ENCODE measurements at places on chromosomes 1 and 21. TPM values are rescaled to one million over a fixed set of nuclear protein-coding genes. Genes with fewer than 3 reads are reported as not detected.

GRCh38 chr1:183913567-183913993 lies 108.7 kb downstream of the RGL1 start:
- DNase-seq: no peak

- DNase-seq: no peak
Observed at GRCh38 chr1:206646504-206646903, 11.2 kb downstream of the DYRK3 start.

The ROR1 gene
- total RNA-seq: 13.1 TPM

The ANGPTL1 gene
- total RNA-seq: 24.2 TPM

The PM20D1 gene
- 0.26 TPM for total RNA-seq

- DNase-seq: no peak
Observed at GRCh38 chr1:231279081-231279480, 38.1 kb downstream of the GNPAT start.

GRCh38 chr1:150121236-150121862 lies 28.4 kb upstream of the PLEKHO1 start:
- no peak for DNase-seq

GRCh38 chr1:112272101-112272772 lies 123.8 kb upstream of the CTTNBP2NL start:
- DNase-seq: no peak

GRCh38 chr1:204830747-204831146 lies 39.9 kb upstream of the NFASC start:
- DNase-seq: no peak

The NEGR1 gene
- 26.9 TPM for total RNA-seq

GRCh38 chr1:185137896-185138545 lies 18.7 kb downstream of the TRMT1L start:
- DNase-seq: no peak

The AMY1B gene
- not detected for total RNA-seq

The GSTM1 gene
- total RNA-seq: 0.40 TPM

- no peak for DNase-seq
Observed at GRCh38 chr1:230301322-230301721, 124.8 kb downstream of the PGBD5 start.

The LYPD8 gene
- total RNA-seq: not detected

GRCh38 chr1:207711285-207711684 lies 40.6 kb upstream of the CD46 start:
- DNase-seq: no peak

The NOS1AP gene
- total RNA-seq: 20.7 TPM

The RASAL2 gene
- 26.7 TPM for total RNA-seq

DNA sequence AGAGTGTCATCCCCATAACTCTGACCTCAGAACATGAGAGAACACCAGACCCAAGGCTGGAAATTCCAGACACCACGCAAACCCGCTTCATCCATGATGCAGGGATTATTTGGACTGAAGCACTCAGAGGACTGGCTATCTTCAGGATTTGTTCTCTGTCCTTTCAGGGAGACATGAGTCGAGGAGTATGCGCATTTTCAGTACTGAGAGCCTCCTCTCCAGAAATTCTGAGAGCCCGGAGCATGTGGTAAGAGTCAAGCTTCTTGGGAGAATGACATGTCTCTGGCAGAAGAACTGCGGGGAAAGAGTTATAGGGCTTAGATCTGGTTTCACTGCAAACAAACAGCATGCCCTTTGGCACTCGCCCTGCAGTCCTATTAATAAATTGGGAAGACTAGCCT lies 6.9 kb downstream of the LAX1 start:
- no peak for DNase-seq

- no peak for DNase-seq
Observed at GRCh38 chr1:161727256-161727924, 6.0 kb downstream of the FCRLB start.

GRCh38 chr1:154807048-154807591 lies 63.0 kb downstream of the KCNN3 start:
- DNase-seq: no peak

DNA sequence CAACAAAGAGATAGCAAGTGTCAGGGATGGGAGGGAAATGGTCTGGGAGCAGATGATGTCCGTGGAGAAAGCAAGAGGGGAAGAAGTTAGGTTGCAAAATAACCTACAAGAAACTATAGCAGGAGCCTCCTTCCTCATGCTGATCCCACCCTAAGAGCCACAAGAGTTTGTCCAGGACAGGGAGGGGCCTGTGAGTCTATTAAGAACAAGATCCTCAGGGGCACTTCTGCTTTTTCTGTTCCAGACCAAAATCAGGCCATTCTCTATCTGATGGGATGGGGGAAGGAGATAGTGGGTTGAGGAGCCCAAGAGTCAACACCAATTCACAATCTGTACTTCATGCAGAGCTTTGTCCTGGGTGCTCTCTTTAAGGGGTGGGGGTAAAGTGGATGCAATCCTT lies 7.7 kb upstream of the ATP1A4 start:
- DNase-seq: no peak

GRCh38 chr1:109907190-109907774 lies 3.4 kb upstream of the CSF1 start:
- DNase-seq: no peak

DNA sequence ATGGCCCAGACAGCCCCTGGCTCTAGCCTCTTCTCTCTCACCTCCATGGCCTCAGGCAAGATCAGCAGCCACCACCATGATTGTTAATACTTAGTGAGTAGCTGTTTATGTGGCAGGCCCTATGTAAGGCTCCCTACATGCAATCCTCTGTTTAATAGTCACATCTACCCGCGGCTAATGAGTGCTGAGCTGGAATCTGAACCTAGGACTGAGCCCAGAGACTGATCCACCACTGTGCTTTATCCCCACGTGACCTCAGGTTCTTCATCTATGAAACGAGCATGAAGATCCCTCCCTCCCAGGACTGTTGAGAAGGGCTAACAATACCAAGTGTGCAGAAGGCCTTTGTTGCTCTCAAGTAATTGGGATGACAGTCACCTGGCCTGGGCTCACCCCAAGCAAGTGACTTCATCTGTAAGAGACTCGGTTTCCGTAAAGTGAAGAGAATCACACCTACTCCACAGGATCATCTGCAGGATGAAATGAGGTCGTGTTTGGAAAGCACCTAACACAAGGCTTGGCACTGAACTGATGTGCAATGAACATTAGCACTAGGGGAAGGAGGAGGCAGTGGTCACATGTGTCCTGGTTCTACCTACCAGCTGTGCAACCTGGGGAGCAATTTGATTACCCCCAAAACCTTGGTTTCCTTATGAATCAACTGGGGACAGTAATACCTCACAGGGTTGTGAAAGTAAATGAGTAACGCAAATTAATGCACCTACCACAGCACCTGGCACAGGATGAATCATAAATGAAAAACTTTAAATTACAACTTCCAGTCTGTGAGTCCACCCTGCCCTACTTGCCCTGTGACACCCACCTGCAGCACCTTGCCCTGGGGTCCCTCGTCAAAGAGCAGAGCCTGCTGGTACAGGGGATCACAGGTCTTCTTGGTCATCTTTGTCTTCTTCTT lies 37.2 kb downstream of the RIMS3 start:
- no peak for DNase-seq

DNA sequence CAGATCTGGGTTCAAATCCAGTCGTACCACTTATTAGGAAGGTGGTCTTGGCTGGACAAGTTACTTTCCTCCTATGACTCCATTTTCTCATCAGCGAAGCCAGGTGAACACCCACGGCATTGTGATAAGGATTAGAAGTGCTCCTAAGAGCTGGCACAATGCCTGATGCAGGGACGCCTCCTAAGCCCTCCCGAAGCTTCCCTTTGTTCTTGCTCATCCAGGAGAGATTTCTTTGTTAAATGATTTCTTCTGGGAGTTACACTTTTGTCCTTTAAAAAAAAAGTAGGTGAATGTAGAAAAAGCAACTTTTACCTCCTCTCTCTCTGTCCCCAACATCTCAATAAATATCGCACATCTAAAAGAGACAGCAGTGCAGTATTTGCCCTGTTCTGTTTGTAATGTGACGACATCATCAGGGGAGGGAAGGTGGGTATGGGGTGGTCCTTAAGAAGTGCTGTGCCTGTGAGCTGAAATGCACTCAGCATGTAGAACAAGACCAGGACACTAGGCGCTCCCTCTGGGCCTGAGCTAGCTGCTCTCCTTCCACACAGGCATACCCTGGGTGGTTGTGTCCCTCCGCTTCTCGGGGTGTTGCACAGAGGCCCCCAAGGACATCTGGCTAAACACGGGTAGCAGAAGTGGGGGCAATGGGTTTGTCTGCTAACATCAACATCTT lies 43.9 kb downstream of the SUSD4 start:
- no peak for DNase-seq

DNA sequence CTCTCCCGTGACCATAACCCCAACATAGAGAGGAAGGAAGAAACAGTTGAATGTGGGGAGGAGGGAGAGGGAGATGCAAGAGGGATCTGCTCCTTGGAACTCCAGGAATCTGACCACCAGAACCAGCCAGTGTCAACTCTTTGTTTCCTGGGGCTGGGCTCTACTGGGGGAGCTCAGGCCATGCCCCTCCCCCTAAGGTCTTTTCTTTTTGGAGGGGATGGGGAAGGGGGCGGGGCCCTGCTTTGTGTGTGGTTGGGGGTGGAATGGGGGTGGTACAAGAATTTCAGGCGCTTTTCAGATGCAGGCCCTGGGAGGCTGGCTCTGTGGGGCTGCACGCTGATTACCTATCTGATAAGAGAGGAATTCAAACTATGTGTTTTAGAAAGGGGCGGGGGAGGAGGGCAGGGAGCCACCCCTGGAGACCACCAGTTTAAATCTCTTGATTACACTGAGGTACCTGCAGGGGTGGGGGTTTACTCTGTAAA lies 8.3 kb downstream of the LIN28A start:
- no peak for DNase-seq

The PAQR6 gene
- 7.6 TPM for total RNA-seq

DNA sequence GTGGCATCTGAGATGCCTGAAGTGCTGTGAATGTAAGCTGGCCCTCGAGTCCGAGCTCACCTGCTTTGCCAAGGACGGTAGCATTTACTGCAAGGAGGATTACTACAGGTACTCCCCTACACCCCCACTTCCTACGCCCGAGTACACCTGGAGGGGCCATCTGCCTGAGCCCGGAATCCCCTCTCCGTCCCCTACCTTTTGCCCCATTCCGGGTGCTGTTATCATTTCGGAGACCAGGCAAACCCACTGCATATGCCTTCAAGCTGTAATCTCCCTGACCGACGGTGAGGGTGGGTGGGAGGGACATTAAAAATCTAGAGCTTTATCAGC lies 2.9 kb downstream of the LHX9 start:
- no peak for DNase-seq

The FMO4 gene
- total RNA-seq: 3.6 TPM

DNA sequence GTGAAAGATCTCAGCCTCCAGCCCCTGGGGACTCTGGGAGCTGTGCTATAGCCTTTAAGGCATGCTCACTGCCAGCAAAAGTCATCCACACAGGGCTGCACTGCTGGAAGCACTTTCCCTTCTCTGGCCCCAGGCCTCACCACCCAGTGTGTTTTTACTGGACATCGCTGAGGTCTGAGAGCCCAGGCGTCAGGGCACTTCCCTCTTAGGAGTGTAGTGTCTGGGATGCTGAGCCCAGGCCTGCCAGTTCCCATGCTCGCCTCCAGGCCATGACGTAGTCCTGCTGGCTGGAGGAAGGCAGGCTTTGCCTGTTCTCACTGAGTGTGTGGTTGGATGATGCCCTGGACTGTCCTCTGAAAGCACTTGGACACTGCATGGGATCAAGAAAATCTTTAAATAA lies 101.2 kb downstream of the GDAP2 start:
- DNase-seq: peak; percentile 40

The RGL1 gene
- total RNA-seq: 13.1 TPM

The WNT2B gene
- total RNA-seq: 8.1 TPM

- DNase-seq: no peak
Observed at GRCh38 chr1:77672374-77672773, 10.1 kb downstream of the ZZZ3 start.

The NSL1 gene
- total RNA-seq: 29.7 TPM

The MATN1 gene
- total RNA-seq: 0.12 TPM

- DNase-seq: no peak
Observed at GRCh38 chr21:15638856-15639549, 90.8 kb upstream of the USP25 start.

DNA sequence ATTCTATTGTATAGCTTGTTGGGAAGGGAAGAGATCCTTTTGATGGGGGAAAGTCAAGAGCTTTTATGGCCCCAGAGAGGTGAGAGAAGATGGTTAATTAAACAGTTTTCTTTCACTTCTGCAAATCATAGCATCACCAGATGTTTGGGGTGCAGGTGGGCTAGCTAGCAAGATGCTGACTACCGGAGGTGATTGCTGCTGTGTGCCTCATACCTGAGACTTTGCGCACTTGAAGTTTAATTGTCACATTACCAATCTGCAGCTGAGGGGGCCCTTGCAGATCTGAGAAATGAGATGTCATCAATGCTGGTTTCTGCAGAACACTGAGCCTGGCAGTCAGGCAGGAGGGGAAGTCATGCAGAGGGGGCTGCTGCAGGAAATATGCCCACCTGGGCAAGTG lies 73.9 kb downstream of the SNRPE start:
- no peak for DNase-seq

GRCh38 chr21:34704119-34704518 lies 35.3 kb downstream of the CLIC6 start:
- no peak for DNase-seq

- peak; percentile 82 for DNase-seq
Observed at GRCh38 chr21:38831526-38832467, 26.1 kb downstream of the ETS2 start.

GRCh38 chr1:220225957-220226356 lies 46.3 kb downstream of the RAB3GAP2 start:
- no peak for DNase-seq

DNA sequence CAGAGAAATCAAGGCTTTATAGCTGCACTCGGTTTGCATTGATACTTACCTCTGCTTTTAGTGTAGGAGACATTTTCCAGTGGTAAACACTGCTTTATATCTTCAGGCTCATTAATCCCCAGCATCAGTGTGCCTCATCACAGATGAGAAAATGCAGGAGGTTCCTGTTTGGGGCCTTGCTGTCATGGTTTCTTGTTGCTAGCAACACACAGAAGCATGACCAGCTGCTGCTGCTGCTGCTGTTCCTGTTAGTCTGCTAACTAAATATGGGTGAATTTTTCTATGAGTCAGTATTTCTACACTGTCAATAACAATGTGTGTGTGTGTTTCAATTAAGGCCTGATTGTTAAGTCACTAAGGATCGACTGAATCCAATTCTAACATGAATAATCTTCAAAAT lies 85.8 kb upstream of the RGS1 start:
- peak; percentile 62 for DNase-seq

The CRB1 gene
- total RNA-seq: 0.06 TPM
